T-helper 1 cell (primary cell): ENCODE measurements at places on chromosomes 1 and 21.

GRCh38 chr1:184633785-184634184, 120.9 kb downstream of the EDEM3 start:
- no peak for DNase-seq

DNA sequence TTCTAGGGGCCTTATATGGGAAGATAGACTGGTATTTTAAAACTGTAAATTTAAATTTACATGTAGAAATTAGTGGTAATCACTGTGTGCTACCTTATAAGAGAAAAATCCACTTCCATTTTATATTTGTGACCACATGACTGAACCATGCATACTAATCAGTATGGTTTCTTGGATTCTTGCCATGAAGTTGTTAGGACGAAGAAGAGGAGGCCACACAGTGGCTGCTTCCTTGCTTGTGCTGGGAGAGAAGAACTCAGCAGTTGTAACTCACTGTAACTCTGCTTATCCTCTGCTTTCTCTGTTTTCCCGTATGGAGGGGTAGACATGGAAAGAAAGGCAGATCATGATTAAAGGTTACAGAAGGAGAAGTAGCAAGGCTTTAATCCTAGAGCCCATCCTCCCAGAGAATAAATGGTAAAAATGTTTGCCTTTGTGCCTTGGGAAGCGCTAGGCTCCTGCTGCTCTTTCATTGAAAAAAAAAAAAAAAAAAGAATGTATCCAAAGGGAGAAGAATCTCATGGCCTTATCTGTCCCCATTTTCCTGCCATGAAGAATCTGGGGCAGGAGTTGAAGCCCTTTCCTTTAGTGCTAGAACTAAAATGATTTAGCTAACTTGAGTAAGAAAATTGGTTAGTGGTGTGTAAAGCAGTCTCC, 32.4 kb downstream of the KCTD3 start:
- no peak for DNase-seq

DNA sequence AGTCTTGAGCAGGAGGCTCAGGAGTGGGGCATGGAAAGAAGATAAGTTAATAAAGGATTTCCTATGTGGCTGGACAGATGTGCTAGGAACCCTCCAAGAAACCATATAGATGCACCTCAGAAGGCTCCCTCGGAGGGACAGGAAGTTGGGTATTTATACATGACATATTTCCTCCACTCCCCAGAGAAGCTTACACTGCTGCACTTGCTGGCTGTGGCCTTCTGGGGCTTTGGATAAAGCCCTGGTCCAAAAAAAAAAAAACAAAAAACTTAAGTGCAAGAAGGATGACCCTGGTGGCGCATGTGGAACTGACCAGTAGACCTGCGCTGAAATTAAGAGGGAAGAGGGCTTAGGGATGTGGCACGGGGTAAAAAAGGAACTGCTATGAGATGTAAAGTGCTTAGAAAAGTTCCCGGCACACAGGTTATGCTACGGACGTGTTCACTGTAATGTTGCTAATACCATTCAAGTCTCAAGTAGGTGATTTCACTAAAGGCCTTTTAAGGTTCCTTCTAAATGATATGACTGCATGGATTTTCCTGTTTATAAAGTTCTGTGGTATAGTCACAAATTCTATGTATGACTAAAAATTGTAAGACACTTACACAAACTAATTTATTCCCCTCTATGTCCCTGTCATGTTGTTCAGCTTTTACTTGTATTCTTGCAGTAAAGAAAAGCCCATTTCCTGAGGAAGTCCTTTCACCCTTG, 253.6 kb downstream of the HMCN1 start:
- no peak for DNase-seq

DNA sequence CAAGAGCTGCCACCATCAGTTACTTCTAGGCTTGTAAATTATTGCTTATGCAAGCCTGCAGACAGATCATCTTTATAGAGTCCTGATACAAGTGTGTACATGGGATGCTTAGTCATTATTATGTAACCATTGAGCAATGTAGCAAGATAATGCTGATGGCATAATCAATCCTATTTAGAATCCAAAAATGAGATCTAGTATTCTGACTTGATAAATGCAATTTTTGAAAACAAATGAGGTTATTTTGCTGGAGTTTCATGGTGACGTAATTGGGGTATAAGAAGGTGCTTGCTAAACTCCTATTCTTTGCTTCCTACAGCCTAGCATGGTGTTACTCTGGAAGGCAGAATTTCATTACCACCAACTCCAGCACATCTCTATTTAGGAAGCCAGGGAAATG, 801.7 kb upstream of the PRMT6 start:
- no peak for DNase-seq

- no peak for DNase-seq
These were observed 47.5 kb downstream of the PCNT start for GRCh38 chr21:46371204-46372013.

- no peak for DNase-seq
These were observed 42.1 kb downstream of the NCF2 start for GRCh38 chr1:183548116-183548515.

DNA sequence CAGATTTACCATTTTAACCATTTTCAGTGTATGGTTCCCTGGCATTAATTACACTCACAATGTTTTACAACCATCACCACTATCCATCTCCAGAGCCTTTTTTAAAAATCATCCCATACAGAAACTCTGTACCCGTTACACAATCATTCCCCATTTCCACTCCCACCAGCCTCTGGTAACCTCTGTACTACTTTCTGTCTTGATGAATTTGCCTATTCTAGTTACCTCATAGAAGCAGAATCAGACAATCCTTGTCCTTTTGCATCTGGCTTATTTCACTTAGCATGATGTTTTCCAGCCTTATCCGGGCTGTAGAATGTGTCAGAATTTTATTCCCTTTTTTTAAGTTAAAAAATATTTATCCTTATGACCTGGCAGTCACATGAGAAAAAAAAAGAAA, 33.0 kb downstream of the PGM1 start:
- DNase-seq = no peak

DNA sequence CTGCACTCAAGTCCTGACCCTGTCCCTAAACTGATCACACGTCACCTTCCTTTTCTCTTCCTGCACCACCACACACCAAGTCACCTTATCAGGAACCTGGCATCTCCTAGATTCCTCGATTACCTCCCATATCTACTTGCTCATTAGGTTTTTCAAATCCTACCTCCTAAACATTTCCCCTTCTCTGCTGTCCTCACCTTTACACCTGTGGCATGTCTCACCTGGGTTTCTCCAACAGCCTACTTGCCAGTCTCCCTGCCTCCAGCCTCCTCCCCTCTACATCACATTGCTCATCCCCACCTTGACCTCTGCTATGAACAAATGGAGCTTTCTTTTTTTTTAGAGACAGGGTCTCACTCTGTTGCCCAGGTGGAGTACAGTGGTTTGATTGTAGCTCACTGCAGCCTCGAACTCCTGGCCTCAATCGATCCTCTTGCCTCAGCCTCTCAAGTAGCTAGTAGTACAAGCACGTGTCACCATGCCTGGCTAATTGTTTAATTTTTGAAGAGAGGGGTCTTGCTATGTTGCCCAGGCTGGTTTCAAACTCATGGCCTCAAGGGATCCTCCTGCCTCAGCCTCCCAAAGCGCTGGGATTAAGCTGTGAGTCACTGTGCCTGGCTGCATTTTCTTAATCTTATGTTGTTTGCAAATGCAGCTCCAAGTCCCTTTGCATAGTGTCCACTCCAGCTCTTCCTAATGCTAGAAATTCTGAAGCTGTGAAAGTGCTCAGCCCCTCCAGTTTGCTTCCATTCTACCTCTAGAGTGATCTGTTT, 6.3 kb downstream of the IGSF9 start:
- no peak for DNase-seq

DNA sequence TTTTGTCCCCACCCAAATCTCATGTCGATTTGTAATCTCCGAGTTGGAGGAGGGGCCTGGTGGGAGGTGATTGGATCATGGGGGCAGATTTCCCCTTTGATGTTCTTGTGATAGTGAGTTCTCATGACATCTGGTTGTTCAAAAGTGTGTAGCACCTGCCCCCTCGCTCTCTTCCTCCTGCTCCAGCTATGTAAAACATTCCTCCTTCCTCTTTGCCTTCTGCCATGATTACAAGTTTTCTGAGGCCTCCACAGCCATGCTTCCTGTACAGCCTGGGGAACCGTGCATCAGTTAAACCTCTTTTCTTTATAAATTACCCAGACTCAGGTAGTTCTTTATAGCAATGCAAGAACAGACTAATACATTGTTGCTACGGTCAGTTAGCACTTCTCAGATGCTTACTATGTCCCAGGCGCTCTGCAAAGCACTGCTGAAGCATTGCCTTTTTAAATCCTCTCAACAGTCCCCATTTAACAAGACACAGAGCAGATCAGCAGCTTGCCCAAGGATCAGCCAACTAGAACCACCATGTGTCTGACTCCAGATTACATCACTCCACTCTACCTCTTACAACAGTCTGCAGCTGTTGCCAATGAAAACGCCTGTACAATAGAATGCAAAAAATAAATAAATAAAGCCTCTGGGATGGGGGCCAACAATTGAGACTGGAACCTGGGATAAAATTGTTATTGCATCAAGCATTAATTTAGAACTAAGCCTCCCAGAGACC, 52.4 kb upstream of the USP1 start:
- no peak for DNase-seq

GRCh38 chr1:182809414-182809957, 19.9 kb downstream of the NPL start:
- DNase-seq = no peak
